Urothelium cell line (cell line): ENCODE measurements at places on chromosomes 3 and 15.

DNA sequence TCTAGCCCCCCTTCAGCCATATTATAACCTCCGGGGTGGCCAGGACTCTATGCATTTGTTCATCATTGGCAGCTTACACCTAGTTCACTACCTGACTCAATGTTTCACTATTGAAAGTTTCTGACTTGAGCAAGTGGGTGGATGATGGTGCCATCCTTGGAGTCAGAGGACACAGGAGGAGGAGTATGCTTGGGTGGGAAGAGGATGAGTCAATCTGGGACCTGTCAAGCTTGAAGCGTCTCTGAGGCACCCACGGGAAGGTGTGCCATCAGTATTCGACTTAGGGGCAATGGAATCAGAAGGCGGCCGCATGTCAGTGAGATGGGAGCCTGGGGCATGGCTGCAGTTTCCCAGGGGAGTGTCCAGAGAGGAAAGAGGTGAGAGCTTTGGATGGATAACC lies 133.3 kb downstream of the EPHB1 start:
- no peak for DNase-seq

DNA sequence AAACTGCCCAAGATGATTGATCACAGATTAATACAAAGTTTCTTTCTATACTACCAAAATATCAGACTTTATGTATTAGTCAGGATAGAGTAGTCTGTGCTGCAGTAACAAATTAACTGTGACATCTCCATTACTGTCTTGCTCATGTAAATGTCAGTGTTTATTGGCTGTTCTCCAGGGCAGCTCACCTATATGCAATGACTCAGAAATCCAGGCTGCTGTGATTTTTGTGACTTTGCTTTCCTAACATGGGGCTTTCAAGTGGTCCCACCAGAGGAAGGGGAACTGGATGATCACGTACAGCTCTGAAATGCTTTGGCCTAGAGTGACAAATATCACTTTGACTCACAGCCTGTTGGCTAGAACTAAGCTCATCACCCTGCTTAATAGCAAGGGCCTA lies 12.9 kb downstream of the PLS1 start:
- DNase-seq, result no peak

- no peak for DNase-seq
Observed at GRCh38 chr3:172904711-172905373, 154.3 kb downstream of the ECT2 start.

- no peak for DNase-seq
Observed at GRCh38 chr15:96247621-96248305, 82.7 kb upstream of the NR2F2 start.

- no peak for DNase-seq
Observed at GRCh38 chr3:119042162-119042561, 7.5 kb upstream of the IGSF11 start.

DNA sequence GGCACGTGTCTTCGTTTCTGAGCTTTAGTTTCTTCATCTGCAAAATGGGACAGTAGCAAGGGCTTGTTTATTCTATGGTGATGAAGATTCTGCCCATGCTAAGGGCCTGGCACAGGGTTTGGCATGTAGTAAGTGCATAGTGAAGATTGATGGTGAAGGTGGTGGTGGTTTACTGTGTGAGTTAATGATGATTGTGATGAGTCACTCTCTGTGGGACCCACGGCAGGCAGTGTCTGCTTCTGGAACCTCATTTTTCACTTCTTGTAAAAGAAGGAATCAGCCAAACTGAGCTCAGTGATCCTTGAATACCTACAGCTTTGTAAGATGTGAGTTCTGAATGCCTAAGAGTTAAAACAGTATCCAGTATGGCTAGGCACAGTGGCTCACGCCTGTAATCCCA lies 86.2 kb upstream of the LRTM1 start:
- no peak for DNase-seq

DNA sequence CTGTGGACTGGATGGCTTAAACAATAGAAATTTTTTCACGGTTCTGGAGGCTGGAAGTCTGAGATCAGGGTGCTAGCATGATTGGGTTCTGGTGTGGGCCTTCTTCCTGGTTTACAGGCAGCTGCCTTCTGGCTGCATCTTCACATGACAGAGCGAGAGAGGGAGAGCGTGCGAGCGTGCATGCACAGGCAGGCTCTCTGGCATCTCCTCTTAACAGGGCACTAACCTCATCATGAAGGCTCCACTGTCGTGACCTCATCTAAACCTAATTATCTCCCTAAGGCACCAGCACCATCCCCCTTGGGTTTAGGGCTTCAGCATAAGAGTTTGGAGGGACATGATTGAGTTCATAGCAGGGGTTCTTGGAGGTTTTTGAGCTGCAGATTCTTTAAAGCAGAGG lies 292.0 kb upstream of the C2CD4B start:
- no peak for DNase-seq

DNA sequence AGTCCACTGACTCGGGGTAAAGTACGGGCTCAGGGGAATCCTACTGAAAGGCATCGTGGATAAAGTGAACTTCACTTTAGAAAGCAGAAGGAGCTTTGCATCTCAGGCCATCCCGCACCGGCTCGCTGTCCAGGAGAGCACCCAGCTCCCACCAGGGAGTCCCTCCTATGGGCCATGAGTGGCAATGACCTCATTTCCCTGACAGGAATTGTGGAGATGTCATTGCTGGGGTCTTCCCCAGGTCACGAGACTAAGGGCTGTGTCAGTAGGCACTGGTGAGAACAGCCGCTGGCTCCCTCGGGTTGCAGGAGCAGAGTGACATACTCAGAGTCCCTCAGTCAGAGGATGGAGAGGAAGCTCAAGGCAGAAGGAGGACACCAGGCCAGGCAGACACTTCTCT lies 97.3 kb downstream of the XXYLT1 start:
- DNase-seq, result no peak

DNA sequence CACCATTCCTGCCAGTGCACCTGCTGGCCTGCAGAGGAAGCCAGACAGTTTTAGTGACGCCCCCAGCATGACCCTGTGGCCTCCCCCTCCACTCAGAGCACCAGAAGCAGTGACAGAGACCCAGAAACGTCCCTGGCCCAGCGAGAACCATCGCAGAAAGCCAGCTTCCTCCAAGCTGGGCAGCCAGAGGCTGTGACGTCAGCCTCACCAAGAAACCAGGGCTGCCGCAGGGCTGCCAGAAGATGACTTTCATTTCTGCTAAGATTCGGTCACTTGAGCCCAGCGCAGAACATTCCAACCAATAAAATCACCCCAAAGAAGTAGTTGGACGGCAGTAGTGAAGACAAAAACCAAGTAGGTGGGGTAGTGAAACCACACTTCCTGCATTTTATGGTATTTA lies 29.6 kb upstream of the RPL32 start:
- no peak for DNase-seq

DNA sequence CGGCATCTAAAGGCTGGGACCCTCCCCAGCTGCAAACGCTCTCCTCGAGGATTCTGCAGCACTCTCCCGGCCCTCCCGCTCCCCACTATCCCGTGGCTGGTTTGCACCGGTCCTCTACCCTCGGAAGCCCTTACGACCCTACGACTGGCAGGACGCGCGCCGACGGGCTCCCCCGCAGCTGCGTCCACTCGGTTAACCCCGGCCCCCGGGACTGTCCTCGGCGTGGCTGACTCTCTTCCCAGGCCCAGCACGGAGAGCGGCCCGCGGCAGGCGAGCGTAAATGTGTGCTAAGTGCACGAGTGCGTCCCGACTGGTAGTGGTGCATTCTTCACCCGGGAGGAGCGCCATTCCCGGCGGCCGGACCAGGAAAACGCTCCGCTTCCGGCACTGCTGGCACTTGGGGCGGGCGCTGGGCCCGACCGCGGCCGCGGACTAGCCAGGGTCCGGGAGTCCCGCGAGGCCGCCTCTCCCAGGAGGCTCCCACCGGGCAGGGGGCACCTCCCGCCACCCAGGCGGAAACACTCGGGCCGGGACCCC lies 508 bp downstream of the GORASP1 start:
- DNase-seq, result peak; percentile 78

DNA sequence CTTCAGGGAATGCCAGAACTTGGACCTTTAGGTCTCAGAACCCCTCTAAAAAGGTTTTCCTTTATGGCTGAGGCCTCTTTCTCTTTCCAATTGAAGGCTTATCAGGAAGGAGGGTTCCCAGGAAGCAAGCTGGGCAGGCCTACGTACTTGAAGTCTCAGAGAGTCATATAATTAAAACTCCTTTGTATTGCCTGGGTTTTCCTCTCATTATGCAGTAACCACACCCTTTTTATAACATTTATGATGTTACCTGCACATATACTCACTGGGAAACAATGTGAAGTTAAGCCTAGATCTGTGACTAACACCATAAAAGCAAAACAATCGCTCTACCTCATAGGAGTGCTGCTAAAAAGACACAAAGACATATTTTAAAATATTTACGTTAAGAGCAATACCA lies 27.3 kb downstream of the SERP1 start:
- DNase-seq, result no peak

DNA sequence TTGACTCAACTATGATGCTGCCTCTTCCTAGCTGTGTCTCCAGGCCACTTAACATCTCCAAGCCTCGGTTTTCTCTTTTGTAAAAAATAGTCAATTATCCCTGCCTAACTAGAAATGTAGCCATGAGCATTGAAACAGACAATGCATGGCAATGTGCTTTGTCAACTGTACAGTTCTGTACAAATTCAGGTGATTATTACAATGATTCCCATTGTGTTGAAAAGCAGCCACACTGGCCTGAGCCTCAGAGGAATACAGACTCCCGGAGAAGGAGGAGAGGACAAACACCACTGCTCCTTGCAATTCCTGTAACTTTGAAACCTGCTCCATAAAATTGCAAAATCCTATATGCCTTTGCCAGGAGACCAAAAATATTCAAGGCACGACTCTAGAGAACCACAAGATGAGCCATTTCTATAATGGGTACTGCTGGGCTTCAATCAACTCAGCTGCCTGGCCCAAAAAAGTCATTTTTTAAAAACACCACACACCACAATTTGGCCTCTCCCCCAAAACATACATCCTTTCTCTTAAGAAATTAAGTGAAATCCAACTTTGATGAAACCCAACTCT lies 28.6 kb downstream of the DAPK2 start:
- peak; percentile 22 for DNase-seq

DNA sequence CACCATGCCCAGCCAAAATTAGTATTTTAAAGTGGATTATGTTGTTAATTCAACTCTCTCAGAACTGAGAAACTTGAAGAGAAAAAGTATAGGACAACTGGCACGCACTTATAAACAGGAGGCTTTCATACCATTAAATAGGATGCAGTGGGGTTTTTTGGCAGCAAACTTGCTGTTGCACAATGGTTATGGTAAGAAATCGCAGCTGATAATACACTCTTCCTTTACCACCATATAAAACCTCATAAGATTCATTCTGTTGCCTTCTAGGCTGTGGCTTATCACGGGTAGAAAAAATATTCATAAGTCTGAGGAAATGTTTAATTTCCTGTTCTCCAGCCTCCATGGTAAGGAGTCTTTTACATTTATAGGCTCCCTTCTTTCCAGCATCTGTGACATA lies 95.3 kb downstream of the TMCO5A start:
- no peak for DNase-seq

GRCh38 chr15:69719527-69720240 lies 267.1 kb downstream of the RPLP1 start:
- no peak for DNase-seq

DNA sequence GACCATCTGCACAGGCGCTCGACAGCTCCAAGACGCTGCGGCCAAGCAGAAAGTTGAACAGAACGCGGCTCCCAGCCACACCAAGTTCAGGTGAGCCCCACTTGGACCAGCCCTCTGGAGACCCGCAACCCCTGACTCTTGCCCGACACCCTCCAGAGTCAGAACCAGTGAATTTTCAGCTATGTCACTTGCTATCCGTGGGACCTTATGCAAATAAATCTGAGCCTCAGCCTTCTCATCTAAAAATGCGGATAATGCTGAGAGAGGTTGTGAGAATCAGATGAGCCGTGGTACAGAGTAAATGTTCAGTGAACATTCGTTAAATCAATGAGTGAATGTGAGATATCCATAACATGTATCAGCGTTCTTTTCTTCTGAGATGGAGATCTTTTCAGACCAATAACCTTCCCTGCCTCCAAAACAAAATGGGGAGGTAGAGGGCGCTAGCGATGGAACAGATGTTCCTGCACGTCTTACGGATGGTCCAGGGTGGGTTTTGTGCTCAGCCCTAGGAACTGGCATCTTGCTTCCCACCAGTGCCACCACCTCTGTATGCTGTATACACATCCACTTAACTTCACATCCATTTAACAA lies 524 bp downstream of the MRPS11 start:
- DNase-seq, result no peak

DNA sequence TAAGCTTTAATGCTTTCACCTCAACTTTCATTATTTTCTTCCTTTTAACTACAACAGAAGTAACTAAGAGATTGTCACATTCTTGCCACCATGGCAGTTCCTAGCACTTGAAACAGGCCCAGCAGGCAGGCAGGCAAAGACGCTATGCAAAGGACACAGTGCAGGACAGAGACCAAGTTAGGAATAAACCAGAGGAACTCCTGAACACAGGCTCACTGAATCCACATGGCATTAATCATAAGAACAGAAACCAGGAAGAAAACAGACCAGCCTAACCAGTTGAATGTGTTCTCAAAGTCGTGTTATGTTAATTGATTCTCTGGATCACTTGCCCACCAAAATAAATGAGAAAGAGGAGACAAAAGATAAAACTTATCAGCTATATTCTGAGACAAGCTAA lies 397.6 kb downstream of the TBL1XR1 start:
- no peak for DNase-seq

DNA sequence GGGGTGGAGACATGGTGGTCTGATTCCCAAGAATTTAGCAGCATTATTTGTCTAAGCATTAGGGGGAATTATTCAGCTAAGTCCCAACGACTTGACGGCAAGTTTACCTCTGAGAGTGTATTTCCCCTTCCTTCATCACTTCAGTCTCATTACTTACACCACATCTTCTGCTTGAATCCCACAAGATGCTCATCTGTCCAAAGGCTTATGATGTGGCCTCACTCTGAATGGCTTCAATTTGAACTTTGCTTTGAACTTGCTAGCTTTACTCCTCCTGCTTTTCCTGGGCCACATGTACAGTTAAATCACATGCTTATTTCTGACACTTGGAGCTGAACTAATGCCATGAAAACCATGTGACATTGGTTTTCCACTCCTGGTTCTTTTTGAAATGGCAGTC lies 231.3 kb upstream of the SATB1 start:
- DNase-seq, result no peak

DNA sequence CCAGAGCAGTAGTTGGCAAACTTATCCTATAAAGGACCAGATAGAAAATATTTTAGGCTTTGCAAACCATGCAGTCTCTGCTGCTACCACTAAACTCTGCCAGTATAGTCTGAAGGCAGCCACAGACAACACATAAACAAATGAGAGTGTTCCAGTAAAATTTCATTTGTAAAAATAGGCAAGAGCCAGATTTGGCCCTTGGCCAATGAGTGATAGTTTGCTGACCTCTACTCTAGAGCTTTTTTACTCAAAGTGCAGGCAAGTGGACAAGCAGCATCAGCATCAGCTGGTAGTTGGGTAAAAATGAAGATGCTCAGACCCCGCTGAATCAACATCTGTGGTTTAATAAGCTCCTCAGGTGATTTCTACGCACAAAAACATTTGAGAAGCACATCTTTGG lies 269.8 kb downstream of the NTRK3 start:
- DNase-seq, result no peak

DNA sequence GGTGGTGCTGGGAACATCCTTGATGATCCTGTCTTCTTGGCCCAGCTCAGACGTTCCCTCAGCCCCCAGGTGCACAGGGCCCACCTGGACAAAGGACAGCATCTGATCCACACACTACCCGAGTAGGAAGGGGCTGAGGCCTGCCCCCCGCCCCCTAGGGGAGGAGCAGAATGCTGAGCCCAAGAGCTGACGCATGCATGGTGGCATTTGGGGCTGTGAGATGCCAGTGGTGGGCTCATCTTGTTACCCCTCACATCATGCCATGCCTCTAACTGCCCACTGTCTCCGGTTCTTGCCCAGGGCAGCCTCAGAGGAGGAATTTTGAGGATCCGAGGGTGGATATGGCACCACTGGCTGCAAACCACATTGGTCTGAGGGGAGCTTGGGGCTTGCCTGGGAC lies 61.5 kb downstream of the LINGO1 start:
- no peak for DNase-seq
